ENCODE measurements at places on chromosomes 6 and 20. TPM values are rescaled to one million over a fixed set of nuclear protein-coding genes. Genes with fewer than 3 reads are reported as not detected.

Gene ARMH2
- total RNA-seq = not detected

Gene ABCF1
- total RNA-seq = 39.5 TPM

DNA sequence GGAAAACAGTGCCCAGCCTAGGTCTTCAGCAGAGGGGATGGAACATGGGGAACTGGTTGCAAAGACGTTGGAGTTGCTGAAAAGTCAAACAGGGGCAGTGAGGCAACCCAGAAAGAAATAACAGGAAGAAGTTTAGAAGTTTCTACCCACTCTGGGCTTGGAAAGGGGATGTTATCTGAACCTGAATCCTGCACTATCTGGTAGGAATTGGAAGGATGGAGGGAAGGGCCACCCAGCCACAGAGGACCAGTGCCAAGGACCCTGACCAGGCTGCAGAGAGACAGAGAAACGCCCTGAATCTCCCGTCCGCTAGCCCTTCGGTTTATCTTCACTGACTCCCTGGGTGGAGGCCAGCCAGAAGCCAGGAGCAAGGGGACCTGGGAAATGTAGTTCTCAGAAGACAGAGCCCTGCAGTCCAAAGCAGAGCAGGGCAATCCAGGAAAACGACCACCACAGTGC lies 217.3 kb upstream of the RREB1 start:
- DNase-seq = peak; percentile 76

GRCh38 chr20:3390759-3391425 lies 16.6 kb downstream of the DNAAF9 start:
- no peak for DNase-seq

DNA sequence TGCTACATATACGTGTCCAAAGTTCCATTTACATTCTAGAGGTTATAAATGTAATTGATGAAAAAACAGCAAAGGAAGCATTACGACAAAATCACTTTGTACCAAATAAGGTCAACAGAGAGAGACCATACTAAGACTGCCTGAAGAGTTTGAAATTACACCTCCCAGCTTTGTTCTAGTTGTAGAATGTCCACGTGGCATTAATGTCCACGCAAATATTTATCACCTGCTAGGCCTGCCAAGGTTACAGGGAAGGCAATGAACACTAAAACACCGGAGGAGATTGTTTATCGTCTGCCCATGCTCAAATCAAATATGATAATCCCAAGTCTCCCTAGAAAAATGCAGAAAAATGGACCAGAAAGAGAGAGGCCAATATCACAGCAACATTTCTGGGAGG lies 6.2 kb downstream of the RALGAPA2 start:
- no peak for DNase-seq

DNA sequence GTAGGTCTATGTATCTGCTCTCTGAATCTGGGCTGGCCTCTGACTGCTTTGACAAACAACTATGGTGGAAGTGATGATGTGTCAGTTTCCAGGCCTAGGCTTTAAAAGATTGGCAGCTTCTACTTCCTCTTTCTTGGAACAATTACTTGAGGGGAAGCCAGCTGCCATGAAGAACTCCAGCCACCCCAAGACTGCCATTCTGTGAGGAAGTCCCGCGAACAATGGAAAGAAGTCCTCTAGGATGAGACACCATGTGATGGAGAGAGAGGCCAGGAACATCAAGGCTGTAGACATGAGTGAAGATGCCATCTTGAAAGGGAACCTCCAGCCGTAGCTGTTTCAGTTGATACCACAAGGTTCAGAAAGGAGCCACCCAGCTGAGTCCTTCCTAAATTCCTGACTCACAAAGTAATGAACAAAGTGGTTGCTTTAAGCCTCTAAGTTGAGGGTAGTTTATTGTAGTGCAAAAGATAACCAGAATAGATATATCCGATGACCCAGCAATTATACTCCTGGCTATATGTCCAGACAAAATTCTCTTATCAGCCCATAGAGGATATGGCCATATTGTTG lies 15.3 kb upstream of the TCF15 start:
- no peak for DNase-seq

GRCh38 chr6:155706341-155706740 lies 250.7 kb upstream of the NOX3 start:
- DNase-seq = no peak

DNA sequence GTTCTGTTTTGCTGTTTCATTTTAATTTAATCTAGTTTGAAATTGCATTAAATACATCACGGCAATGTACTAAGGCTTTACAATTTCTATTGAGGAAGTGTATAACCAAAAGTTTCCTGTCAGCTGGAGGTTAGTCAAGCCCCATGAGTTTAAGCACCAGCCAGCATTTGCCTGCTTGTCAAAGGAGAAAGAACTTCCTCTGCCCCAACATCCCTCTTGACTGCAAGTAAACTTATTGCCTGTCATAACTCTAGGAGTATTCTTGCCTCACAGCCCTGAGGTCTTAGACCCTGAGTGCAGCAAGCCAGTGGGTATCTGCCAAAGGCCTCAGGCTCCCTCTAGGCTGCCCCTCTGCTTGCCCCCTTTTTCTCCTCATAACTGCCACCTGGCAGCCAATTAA lies 106.7 kb upstream of the INSM1 start:
- DNase-seq = no peak

- DNase-seq = no peak
Observed at GRCh38 chr20:59223182-59223601, 59.6 kb downstream of the ZNF831 start.
